ENCODE measurements at places on chromosomes 4 and X.

DNA sequence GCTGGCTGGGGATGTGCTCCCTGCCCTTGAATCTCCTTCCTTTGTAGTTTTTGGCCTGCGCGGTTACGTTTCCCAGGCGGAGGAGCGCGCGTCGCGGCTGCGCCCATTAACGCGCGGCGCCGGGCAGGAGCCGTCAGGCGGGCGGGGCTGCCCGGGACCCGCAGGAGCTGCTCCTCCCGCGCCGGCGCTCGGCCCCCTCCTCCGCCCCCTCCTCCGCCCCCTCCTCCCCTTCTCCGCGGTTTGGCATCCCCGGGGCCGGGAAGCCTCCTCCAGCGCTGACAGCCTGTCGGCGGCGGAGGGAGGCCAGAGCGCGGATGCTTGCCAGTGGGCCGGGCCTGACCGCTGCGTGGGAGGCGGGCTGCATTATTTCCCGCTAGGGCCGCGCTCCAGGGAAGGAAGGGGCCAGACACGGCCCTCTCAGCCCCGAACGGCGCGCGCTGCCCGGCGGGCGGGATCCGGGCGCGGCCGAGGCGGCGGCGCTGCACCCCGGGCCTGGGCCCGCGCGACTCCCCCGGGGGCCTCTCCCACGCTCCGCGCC is at the start of gene DCLK2:
Gene DCLK2 (plus strand): TSS at position 405 of the 538 bp plus-strand sequence. CDS start 583 bp downstream, outside the sequence.
- DNase-seq, result no peak

- DNase-seq, result no peak
Measured at GRCh38 chr4:34094114-34094513, 2150.2 kb downstream of the ARAP2 start.

GRCh38 chrX:6266041-6266440 is 37.4 kb upstream of the NLGN4X start:
- no peak for DNase-seq

- no peak for DNase-seq
Measured at GRCh38 chr4:165450871-165451270, 72.1 kb downstream of the CPE start.

DNA sequence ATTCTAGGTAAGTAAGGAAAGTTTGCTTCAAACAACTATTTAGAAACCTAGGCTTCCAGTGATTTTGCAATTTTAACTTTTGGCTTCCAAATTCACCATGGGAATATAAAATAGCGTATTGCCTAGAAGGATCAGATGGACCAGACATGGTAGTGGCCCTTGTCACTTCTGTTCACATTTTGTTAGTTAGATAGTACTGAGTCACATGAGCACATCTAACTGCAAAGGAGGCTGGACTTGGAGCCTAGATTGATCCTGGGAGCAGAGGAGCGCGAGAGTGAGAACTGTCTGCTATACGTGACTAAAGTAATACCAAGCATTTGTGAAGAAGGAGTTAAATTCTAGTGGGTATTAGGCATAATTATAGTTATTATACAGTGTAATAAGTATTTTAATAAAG is 102.4 kb downstream of the ARHGAP24 start:
- DNase-seq, result no peak

GRCh38 chr4:4368809-4369580 is 17.9 kb upstream of the NSG1 start:
- DNase-seq, result no peak

DNA sequence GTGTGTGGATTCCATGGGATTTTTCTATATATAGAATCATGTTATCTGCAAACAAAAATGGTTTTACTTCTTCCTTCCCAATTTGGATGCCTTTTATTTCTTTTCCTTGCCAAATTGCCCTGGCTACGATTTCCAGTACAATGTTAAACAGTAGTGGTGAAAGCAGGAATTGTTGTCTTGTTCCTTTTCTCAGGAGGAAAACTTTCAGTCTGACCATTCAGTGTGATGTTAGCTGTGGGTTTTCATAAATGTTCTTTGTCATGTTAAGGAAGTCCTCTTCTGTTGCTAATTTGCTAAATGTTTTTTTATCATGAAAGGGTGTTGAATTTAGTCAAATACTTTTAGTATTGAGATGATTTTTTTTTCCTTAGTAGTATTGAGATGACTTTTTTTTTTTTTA is 10.9 kb downstream of the SAP30 start:
- no peak for DNase-seq

DNA sequence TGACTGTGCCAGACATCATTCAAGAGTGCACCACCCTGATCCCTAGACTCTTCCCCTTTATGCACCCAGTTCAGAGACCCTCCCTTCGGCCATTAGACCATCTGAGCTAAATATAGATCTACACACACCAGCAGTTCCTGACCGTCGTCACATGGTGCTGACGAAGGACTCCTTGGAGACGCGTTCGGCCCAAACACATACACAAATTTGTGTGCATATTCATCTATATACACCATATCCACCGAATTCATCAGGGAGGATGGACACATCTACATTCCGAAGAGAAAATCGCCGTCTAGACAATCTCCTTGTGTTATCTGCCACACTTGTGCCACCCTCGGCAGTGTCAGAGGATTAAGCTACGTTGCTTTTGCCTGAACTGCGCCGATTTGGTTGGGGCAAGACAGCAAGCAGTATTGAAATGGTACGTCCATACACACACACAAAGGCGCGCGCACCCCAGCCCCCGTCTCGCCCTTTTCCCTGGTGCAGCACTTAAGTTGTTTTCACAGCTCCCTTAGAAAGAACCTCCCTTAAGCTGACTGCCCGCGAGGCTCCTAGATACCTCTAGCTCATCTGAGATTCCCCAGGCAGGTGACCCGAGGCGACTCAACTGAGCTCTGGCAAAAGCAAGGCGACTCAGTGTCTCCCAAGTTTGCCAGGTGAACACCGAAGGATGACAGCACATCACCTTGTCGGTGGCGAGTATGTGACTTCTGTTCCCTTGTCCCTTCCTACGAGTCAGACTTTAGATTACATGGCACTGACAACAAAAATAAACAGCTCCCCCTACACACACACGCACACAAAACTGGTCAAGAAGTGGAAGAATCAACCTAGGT is 1.0 kb downstream of the RASGEF1B start:
- no peak for DNase-seq

GRCh38 chrX:48476919-48477318 is 920 bp downstream of the FTSJ1 start:
- DNase-seq, result no peak

DNA sequence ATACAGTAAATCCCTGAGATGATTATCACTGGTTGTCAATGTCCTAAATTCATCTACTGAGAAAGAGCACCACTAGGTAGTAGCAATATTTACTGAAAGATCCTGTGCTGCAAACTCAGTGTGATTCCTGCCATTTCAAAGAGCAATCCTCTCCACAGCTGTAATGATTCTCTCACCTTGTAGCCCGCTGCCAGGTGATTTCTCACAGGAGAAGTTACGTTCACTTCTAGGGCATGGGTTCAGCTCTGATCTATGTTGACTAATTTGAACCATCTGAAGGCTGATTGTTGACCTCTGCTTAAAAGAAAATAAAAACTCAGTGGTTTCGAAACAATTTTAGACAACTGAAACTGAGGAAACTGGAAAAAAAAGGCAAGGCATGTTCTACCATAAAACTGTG is 197.0 kb downstream of the FAT4 start:
- DNase-seq, result no peak

DNA sequence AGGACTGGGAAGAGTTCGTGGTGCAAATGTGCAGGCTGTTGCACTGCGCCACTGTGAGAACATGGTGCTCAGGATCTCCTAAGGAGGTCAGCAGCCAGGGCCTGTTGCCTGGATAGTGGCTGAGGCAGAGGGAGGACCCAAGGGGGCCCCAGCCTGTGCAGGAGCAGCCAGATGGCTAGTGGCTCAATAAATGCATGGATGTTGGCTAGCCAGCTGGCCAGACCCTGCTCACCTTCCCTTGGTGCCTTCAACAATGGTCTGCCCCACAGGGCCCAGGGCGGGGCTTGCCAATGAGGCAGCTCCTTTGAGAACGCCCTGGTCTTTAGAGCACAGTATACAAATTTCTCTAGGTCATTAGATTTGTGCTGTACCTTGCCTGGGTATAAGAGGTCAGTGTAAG is 67.4 kb downstream of the TNIP2 start:
- no peak for DNase-seq

- DNase-seq, result no peak
Measured at GRCh38 chrX:69070949-69071650, 94.2 kb downstream of the PJA1 start.

DNA sequence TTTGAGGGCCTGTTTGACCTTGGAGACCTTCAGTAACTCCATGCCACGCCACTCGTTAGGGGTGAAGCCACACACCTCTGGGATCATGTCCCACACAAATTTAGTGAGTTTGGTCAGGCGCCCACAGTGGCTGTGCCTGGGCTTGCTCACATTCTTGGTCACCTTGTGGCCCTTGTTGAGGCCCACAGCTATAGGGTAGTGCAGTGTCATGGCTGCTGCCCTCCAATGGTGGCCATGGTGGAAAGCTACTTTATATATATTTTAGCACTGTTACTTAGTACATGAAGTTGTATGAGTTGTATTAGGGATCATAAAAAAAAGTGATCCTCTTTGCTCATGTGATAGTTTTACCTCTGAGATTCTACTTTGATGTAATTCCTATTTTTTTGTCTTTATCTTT is 985 bp upstream of the CXCL11 start:
- no peak for DNase-seq

GRCh38 chrX:112053169-112053568 is 29.4 kb downstream of the TRPC5 start:
- DNase-seq, result no peak

GRCh38 chr4:52657618-52658501 is 1.2 kb downstream of the USP46 start:
- DNase-seq, result no peak

DNA sequence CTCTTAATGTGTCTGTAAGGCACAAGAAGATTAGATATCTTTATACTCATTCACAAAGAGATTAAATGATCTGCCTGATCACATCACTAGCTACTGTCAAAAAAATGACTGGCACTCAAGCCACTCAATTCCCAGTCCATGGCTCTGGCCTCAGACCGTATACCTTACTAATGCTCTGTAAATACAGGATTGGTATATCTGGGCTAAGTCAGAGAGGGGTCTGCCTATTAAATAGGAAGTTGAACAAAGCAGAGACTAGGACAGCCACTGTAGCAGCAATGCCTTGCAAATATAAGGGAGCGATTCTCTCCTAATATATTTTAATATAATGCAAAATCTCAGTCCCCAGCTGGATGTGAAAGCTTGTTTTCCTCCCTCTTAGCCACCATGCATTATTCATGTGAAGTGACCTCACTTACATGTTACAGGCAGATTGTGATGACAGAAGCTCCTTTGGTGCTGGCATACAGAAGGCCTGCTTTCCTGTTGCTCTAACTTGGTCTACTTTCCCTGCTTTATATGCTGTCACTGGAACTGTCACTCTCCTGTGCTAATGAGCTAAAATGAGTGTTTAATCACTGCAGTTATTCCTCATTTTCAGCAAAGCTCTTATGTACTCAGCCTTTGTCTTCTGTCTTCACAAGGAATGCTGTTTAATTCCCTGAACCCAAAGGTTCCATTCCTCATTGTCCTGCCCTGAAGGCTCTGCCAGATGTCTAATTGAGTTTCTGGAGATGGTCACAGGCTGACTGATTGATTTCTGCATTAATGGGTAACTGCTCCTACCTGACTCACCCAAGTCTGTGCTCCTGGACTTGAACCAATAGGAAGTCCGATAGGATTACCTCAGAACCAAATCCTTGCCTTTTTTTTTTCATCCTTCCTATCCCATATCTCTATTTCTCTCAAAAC is 578.2 kb downstream of the KLHL13 start:
- DNase-seq, result no peak

DNA sequence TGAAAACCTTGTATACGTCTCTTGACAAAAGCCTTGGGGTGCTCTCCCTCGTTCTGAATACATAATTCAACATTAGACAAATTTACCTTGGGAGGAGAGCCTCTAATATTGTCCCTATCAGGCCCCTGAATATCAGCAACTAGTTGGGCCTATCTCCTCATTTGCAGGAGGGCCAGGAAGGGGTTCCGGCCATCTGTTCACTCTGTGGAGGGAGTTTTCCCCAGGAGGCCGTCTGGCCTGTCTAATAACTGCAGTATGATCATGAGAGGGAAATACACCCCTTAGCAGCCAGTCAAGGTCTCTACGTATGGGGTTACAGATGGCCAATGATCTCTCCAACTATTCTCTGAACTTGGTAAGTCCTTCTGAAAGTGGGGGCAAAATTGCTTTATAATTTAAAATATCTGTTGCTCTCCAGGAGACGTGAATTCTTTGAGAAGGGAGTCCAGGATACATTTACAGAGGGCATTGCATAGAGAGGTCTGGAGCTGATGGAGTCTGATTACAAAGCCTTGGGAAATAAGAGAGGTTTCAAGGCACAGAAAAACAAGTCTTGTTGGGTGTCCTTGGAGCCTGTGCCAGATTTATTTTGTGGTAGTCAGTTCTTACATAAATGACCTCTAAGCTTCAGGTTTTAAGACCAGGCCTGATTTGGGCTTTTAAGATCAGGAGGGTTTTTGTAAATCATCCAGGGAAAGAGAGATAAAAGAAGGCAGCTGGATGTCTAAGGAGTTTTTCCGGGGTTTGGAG is 48.2 kb upstream of the UXT start:
- DNase-seq, result no peak

GRCh38 chrX:87045352-87045751 is 472.2 kb upstream of the KLHL4 start:
- DNase-seq, result no peak

- DNase-seq, result peak; percentile 26
Measured at GRCh38 chr4:14800977-14801376, 201.3 kb upstream of the CPEB2 start.

DNA sequence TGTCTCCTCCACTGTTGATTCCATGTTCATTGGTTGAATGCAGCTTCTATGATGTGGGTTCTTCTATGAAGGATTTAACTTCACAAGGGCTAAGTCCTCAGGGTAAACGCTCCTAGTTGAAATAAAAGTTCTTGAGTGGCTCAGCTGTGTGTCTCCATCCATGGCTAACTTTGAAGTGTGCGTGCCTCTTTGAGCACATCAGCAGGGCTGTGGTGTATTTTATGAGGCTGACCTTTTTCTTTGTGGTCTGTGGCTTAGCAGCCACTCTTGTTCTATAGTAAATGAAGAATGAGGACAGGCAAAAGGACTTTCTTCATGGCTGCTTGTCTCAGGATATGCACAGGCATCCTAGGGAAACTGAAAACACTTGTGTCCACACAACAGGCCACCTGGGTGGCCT is 88.5 kb downstream of the KIT start:
- peak; percentile 40 for DNase-seq

DNA sequence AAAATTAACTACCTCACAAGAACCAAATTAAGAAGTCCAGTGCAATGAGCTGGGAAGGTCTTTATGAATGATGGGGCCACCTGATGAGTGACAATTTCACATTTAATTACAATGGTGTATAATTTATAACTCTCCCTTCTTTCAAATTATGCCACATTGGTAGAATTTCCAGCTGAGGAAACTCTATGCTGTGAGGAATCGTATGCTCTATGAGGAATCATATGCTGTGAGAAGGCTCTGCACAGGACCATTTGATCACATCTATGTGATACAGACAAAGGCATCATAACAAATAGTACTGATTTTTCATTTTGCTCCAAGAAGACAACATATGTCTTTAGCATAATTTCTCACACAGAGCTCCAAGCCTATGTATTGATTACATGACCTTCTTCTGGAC is 69.3 kb downstream of the PDHA2 start:
- DNase-seq, result no peak

Data from GM12865 (cell line).